ENCODE measurements at places on chromosomes 7 and 10.

DNA sequence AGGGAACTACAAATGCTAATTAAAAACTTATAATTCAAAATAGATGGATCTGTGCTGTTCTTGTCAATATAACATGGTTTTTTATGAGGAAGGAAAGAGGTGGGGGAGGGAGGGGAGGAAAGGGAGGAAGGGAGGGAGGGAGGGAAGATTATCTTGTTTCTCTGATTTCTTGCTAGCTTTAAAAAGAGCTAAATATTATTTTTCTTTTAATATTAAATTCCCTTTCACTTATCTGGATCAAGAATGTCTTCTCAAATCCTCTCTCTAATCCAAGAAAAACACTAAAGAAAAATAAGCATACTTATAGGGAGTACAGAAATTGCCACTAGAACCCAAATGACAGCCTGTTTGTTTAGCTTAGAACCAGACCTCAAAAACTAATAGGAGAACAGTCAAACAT is 55.2 kb downstream of the LRRN3 start:
- DNase-seq, result no peak

GRCh38 chr10:44462338-44462914 is 77.5 kb upstream of the CXCL12 start:
- DNase-seq, result no peak

DNA sequence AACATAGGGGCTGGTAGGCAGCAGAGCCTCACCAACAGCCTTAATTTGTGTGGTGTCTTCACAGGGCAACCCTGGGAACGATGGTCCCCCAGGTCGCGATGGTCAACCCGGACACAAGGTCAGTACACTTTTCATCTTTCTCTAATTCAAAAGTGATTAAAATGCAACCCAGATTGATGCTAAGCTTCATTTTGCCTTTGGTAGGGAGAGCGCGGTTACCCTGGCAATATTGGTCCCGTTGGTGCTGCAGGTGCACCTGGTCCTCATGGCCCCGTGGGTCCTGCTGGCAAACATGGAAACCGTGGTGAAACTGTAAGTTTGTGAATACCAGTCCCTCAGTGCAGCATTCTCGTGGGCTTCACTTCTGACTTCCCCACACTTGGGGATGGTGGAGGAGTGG is 30.9 kb downstream of the COL1A2 start:
- DNase-seq, result no peak

DNA sequence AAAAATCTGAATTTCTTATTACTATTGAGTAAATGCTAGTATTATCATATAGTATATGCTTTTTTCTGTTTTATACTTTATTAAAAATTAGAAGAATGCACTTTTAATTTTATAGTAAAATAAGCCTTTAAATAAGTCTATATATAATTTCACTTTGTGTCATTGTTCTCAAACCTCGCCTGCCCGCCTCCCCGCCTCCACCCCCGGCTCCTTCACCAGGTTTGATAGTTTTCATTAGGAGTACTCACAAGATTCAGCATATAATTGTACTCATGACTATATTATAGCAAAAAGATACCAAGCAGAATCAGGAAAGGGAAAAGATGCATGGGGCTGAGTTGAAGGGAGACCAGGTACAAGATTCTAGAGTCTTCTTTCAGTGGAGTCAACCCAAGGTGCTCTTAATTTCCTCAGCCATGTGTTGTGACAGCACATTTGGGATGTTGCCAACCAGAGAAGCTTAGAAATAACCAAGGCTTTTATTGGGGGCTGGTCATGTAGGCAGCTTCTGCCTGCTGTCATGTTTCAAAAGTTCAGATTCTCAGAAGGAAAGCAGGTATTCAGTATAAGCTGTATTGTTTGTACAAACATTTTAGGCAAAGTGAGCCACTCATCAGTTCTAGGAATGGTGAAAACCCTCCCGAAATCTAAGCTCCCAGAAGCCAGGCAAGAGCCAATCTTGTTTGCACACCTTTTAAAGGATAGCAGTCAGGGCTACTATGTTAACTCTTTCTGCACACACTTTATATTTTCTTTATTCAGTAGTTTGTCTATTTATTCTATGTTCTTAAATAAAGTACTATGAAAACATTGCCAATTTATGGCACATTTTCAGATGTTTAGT is 12.3 kb downstream of the NHLRC2 start:
- no peak for DNase-seq

DNA sequence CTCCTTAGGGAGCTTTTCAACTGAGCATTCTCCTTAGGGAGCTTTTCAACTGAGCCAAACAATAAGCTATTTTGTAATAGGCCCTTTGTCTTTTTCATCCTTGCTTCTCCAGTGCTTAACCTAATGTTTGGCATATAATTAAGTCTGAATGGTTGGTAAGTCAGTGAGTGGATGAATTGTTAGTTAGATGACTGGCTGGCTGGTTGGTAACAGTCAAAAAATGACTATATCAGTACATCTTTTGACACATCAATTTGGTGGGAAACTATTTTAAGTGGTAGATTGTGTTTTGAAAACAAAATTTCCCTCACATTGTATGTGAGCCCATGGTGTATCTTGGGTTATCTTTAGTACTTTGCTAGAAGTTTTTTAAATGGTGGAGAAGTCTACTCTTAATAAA is 16.4 kb downstream of the ING3 start:
- no peak for DNase-seq

GRCh38 chr10:51318399-51319172 is 244.3 kb downstream of the PRKG1 start:
- DNase-seq, result no peak

- DNase-seq, result no peak
Measured at GRCh38 chr7:20298486-20298901, 32.2 kb upstream of the ITGB8 start.

GRCh38 chr7:120218712-120219111 is 54.3 kb upstream of the KCND2 start:
- no peak for DNase-seq

DNA sequence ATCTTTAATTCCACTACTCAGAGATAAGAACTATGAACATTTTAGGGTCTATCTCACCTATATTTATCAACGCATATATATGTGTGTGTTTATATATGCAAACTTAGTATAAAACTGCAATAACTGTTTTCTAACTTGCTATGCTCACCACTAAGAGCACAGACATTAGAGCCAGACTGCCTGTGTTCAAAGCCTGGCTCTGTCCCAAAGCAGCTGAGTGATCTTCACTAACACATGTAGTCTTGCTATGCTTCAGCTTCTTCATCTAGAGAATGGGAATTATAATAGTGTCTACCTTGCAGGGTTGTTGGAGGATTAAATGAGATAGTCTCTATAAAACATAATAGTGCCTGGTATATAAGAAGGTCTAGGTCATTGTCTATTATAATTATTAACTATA is 165.5 kb downstream of the MAGI2 start:
- DNase-seq, result no peak

- no peak for DNase-seq
Measured at GRCh38 chr10:60573336-60573735, 183.7 kb upstream of the ANK3 start.
